ENCODE measurements at places on chromosomes 12 and 14. TPM values are rescaled to one million over a fixed set of nuclear protein-coding genes. Genes with fewer than 3 reads are reported as not detected.

TMEM132C gene
- not detected for total RNA-seq

DNA sequence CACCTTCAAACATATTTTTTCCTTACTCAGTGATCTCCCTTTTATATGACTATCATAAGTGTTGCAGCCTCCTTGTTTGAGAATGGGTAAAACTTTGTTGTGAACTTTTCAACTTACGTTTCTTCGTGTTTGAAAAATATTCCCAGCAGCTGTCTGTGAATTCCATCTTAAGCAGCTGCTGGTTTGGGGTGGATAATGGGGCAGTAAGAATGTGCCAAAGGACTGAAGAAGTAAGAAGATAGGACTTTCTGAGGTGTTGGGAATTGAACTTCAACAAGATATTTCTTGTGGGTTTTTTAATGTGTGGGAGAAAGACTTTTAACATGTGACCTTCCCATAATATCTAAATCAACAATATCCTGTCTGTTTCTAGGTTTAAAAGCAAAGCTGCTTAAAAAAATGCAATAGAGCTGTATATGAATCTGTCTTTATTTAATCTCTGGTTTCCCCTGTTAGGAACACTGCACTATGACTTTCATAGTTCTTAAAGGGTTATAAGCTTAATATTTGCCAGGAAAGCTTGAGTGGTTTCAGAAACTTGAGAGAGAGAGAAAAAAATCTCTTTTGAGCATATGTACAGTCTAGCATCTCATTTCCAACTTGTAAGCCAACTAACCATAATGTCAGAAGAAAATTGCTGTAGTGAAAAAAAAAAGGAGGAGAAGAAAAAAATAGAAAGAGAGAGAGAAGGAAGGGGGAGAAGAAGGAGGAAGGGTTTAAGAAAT, 1659.2 kb upstream of the FLRT2 start:
- H3K4me1 ChIP-seq, result no peaks in the 10 kb centered on the region
- H3K27me3 ChIP-seq, result no peaks in the 10 kb centered on the region
- no peak overlapping the region for H3K4me3 ChIP-seq
- no peak for DNase-seq

DNA sequence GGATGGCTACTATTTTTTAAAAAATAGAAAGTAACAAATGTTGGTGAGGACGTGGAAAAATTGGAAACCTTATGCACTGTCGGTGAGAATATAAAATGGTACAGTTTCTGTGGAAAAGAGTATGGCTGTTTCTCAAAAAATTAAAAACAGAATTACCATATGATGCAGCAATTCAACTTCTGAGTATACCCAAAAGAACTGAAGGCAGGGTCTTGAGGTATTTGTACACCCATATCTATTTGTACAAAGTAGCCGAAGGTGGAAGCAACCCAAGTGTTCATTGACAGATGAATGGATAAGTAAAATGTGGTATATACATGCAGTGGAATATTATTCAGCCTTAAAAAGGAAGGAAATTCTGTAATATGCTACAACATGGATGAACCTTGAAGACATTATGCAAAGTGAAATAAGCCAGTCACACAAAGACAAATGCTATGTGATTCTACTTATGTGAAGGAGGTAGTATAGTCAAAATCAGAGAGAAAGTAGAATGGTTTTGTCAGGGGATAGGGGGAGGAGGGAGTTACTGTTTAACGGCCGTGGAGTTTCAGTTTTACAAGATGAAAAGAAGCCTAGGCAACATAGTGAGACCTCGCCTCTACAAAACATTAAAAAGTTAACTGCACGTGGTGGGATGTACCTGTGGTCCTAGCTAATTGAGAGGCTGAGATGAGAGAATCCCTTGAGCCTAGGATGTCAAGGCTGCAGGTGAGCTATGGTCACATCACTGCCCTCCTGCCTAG, 38.4 kb upstream of the CCT2 start:
- no peak overlapping the region for H3K27ac ChIP-seq
- H3K36me3 ChIP-seq, result peaks cover 2% of the 10 kb centered on the region
- no peak overlapping the region for H3K4me3 ChIP-seq
- H3K27me3 ChIP-seq, result no peaks in the 10 kb centered on the region

SMARCD1 gene
- total RNA-seq, result 158 TPM

GRCh38 chr12:65795453-65795852, 28.8 kb upstream of the HMGA2 start:
- H3K36me3 ChIP-seq, result no peaks in the 10 kb centered on the region
- H3K4me3 ChIP-seq, result no peak overlapping the region
- no peaks in the 10 kb centered on the region for H3K4me1 ChIP-seq
- no peaks in the 10 kb centered on the region for H3K27me3 ChIP-seq
- H3K27ac ChIP-seq, result no peak overlapping the region
- no peak for DNase-seq

CMTM5 gene
- total RNA-seq, result not detected

DNA sequence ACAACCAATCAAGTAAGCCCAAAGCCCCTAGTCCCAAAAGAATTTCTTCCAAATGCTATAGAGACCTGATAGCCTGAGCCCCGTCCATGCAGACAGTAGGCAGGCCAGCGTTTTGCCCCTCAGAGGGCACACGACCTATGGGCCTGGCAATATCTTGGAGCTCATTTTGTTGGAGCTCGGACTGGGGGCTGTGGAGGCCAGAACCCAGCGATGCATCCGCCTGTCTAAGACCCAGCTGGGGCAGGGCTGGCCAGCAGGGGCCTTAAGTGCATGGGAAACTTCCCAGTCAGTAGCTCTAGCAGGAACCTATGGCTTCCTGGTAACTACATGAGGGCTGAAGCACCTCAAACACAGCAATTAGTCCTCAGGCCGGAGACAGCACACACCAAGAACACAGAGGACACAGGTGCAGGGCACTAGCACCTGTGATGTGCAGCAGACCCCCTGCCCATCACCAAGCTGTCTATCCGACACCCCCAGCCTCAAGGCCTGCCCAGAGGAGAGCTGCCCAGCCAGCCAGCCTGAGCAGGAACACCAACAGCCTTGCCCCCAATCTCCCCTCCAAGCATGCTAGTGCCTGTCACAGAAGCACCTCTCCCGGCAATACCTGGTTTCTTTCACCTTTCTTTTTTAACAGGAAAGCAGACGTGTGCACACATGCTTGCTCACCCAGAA, 50.8 kb downstream of the ARL6IP4 start:
- H3K27me3 ChIP-seq, result no peaks in the 10 kb centered on the region
- H3K4me3 ChIP-seq, result no peak overlapping the region
- H3K4me1 ChIP-seq, result no peaks in the 10 kb centered on the region
- DNase-seq, result no peak
- no peak overlapping the region for H3K27ac ChIP-seq

DNA sequence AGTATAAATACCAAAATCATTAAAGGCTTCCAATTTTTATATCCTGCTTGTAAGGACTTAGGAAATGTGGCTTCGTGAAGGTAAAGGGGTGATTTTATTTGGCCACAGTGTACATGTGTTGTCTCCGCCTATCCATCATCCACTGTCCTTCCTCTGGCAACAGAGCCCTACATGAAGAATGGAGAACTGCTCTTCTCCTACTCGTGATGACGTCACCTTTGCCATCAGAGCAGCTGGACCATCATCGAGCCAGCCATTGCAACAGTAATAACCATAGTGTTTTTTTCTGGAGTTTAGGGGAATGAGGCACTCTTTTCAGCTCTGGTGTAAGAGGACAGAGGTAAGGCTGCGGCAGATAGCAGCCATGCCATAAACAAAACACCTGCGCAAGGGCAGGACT, 19.2 kb downstream of the ITPR2 start:
- H3K4me3 ChIP-seq, result no peak overlapping the region
- no peak overlapping the region for H3K27ac ChIP-seq
- peaks cover 14% of the 10 kb centered on the region for H3K4me1 ChIP-seq
- no peak for DNase-seq
- no peaks in the 10 kb centered on the region for H3K27me3 ChIP-seq

DNA sequence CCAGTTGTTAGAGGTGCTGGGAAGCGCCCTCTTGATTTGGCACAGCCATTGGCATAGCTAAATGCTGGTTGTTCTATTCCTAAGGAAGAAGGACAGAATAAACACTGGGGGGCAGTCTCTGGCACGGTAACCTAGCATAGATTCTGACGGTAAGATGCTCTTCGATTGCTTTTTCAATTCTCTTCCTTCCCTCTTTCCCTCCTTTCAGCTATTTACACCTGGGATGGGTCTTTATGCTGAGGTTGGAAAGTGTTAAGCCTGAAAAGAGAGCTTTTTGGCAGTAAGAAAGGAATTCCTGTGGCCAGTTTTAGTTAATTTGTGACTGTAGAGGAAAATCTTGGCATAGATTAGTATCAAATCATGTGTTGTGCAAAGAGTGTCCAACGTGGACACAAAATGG, 162.8 kb downstream of the SNAPC1 start:
- peaks cover 34% of the 10 kb centered on the region for H3K4me1 ChIP-seq
- H3K27me3 ChIP-seq, result no peaks in the 10 kb centered on the region
- no peak overlapping the region for H3K4me3 ChIP-seq
- DNase-seq, result no peak

DNA sequence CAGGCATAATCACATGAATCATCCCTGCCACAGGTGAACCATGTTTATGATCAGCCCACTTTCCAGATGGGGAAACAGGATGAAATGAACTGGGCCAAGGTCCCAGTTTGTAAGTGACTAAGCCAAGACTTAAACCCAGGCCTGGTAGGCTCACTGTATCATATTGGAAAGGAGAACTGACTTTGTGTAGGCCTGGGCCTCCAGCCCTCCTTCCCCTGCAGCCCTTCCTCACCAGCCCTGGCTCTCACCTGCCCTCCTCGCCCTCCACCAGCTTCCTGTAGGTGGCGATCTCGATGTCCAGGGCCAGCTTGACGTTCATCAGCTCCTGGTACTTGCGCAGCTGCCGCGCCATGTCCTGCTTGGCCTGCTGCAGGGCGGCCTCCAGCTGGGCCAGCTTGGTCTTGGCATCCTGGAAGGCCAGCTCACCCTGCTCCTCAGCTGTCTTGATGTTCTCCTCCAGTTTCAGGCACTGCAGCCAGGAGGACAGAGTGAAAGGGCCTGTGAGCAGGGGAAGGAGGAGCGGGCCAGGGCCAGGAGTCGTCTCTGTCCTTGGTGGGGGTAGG, 19.8 kb downstream of the KRT80 start:
- H3K4me1 ChIP-seq, result peaks cover 15% of the 10 kb centered on the region
- H3K27ac ChIP-seq, result no peak overlapping the region
- no peaks in the 10 kb centered on the region for H3K36me3 ChIP-seq
- H3K4me3 ChIP-seq, result no peak overlapping the region
- peak; percentile 63 for DNase-seq

DNA sequence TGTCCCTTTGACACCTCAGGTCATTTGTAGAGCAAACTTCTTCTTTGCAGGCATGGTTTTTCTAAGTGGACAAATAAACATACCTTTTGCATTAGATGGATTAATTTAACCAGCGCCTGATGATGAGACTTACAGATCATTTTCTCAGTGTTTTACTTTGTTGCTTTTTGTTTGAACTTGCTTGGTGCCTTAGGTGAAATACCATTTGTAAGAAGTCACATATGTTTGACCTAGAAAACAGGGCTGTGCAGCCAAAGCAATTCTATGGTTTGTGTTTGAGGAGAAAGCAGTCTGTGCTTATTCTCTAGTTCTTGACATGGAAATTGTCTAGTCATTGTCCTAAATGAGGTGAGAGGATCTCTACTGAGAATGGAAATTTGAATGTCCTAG, 111.1 kb downstream of the DIP2B start:
- no peaks in the 10 kb centered on the region for H3K27me3 ChIP-seq
- peaks cover 77% of the 10 kb centered on the region for H3K4me1 ChIP-seq
- no peak for DNase-seq

DNA sequence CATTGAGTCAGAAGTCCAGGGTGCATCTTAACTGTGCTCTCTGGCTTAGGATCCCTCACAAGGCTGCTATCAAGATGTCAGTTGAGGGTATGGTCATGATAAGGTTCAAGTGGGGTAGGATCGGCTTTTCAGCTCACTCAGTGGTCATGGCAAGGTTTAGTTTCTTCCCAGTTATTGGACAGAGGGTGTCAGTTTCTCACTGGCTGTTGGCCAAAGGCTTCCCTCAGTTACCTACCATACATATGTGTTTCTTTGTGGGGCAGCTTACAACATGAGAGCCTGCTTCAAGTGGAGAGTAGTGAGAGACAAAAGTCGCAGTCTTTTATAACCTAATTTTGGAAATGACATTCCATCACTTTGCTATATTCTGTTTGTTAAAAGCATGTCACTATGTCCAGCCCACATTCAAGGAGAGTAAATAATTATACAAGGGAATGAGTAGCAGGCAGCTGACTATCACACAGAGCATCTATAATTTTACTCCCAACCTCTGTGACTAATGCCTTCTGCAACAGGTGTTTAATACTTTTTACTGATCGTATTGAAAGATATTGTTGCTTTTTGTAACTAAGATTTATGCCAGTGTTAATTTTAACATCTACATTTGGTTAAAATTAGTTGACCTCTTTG, 572.8 kb upstream of the FBXO33 start:
- H3K27ac ChIP-seq, result no peak overlapping the region
- DNase-seq, result no peak
- H3K4me3 ChIP-seq, result no peak overlapping the region
- no peaks in the 10 kb centered on the region for H3K4me1 ChIP-seq

DNA sequence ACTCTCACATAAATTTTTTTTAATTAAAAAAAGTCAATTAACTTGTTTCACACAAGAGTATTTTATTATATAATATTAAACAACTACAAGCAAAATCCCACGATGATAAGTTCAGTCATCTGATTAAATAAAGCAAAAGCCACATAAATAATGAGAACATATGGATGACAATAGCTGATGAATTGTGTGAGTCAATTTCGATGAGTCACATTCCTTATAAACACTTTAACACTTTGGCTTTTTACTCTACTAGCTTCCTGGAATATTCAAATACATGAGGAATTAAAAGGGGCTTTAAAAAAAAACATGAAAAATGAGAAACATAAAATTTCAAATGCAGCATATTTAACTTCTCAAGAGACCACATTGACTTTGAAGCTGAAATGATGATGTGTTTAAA, 95.3 kb downstream of the BCAT1 start:
- H3K36me3 ChIP-seq, result peaks cover 1% of the 10 kb centered on the region
- H3K4me1 ChIP-seq, result no peaks in the 10 kb centered on the region
- peak overlapping the region; percentile 39 for H3K27ac ChIP-seq
- no peak for DNase-seq
- no peaks in the 10 kb centered on the region for H3K27me3 ChIP-seq

ARHGDIB gene
- 21.1 TPM for total RNA-seq

GRCh38 chr14:101721951-101722661, 39.4 kb upstream of the PPP2R5C start:
- no peaks in the 10 kb centered on the region for H3K4me1 ChIP-seq
- H3K27me3 ChIP-seq, result no peaks in the 10 kb centered on the region
- no peak for DNase-seq
- H3K4me3 ChIP-seq, result no peak overlapping the region

AMIGO2 gene
- total RNA-seq, result 1.9 TPM

NDRG2 gene
- 17.7 TPM for total RNA-seq

- H3K4me1 ChIP-seq, result no peaks in the 10 kb centered on the region
- no peak overlapping the region for H3K27ac ChIP-seq
- no peaks in the 10 kb centered on the region for H3K27me3 ChIP-seq
- DNase-seq, result no peak
These were observed 272.0 kb upstream of the SFSWAP start for GRCh38 chr12:131438881-131439280.

DNA sequence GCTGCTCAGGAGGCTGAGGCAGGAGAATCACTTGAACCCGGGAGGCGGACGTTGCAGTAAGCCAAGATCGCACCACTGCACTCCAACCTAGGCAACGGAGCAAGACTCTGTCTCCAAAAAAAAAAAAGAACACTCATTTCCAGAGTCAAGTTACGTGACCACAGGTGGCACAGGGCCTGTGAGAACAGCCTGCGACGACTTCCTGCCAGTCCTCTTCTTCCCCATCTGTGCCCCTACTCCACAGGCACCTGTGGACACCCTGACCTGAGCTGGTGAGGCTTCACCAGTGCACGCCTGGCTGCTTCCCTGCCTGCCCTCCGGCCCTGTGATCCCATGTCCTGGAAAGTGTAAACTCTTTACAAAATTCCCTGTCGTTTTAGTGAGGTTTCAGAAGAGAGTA, 77.7 kb downstream of the PPP2R5C start:
- H3K27ac ChIP-seq, result no peak overlapping the region
- H3K36me3 ChIP-seq, result no peaks in the 10 kb centered on the region
- H3K27me3 ChIP-seq, result no peaks in the 10 kb centered on the region
